ENCODE measurements at places on chromosomes 3 and 15.

DNA sequence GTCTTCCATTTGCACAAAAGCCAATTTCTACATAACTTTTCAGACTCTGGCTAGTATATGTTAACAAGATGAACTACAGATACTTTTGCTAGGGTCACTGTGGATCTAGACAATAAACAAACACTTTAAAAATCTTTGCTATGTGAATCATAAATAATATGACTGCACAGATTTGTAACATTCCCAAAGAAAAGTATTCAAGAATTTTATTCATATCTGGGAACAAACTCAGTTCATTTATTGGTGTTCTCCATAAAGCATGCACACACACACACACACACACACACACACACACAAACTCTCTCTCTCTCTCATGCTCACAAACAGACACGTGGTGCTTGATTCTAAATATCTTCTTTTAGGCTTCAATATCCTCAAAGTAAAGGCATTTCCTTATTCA lies 18.8 kb upstream of the THRB start:
- no peak for DNase-seq

- no peak for DNase-seq
Observed at GRCh38 chr15:78301326-78301725, 1.9 kb upstream of the SKIC8 start.

DNA sequence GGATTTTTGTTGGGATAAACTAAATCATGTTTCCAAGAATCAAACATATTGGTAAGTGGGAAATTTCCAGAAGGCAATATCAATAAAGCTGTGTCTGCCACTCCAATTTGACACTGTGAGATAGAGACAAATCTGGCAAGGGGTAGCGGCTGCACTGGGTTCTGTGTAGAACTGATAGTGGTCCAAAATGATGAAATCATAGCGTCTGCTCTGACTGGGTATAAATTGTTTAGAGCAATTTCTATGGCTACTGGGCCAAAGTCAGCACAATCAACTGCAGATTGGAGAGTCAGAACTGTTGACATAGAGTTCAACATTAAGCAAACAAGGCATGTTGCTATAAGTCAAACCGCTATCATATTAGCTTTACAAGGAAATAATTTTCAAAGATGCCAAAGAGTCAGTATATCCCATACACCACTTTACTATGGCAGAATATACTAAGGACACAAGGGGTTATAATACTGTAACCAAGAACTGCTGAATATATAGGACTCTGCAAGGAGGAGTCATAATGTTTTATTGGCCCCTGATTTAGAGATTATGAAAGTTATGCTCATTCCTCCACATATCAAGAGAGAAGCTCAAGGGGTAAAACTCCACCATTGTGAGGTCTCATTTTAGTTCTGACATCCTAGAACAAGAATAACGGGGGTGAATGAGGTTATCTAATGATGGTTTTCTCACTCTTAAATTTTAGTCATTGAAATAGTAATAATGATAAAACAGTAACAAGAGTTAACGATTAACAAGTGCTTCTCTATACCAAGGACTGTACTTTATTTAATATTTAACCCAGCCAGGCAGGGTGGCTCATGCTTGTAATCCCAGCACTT lies 309.7 kb upstream of the GADL1 start:
- DNase-seq = no peak

DNA sequence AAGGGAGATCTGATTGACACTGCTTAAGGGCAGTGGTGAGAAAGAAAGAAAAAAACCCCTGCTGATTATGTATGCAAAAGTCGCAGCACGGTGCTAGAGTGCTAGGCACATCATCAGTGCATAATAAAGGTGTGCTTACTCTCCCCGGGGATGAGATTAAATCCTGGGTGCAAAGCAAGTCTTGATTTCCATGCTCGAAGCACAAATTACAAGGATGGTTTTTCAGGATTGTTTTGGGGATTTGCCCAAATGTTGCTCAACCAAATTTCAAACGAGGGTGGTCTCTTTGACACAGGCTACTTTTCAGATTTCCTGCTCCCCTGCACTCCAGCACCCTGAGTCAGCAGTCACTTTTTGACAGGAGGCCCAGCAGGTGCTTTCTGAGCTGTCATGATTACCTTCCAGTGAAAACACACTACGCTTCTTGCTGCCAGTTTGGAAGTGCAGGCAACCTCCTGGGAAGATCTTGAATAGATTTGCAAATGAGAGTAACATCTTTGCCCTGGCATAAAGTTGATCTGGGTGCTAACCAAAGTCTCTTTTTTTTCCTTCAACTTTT lies 167.5 kb upstream of the TRIM42 start:
- no peak for DNase-seq

DNA sequence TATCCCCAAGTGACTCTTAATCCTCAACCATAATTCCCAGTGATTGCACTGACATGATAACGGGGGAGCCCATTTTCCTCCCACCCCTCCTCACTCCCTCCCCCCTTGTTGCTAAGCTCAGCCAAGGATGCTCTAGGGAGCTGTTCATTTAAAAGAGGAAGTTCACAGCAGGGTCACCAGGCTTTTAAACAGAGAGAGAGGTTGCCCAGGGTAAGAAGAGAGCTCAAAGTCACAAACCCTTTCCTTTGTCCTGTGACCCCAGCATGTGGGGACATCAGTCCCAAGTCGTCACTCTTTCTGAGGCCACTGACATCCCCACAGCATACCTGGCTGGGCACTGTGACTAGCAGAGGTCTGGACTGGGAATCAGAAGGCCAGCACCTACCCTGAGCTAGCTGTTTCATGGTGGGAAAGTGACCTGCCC lies 144.1 kb downstream of the RORA start:
- no peak for DNase-seq

DNA sequence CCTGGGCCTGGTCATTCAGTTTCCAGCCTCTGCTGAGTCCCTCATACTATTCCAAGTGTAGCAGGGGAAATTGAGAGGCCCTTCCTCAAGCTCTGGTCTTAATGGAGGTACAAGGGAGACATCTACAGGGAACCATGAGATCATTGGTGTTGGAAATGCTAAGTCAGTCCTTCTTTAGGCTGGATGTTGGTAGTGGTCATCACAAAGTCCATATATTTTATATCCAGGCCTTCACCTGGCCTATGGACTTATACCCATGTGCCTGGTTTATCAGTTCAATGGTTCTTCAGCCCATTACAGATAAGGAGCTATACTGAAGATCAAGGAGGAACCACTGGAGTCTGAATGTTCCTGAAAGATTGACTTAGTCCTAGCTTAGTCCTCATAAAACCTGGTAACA lies 135.0 kb downstream of the STAG1 start:
- no peak for DNase-seq
